Hematopoietic multipotent progenitor cell treated with erythropoietin and hydrocortisone succinate and interleukin-3 and kit ligand, for 15 days (in vitro differentiated cells): ENCODE measurements at places on chromosomes 6 and 20.

DNA sequence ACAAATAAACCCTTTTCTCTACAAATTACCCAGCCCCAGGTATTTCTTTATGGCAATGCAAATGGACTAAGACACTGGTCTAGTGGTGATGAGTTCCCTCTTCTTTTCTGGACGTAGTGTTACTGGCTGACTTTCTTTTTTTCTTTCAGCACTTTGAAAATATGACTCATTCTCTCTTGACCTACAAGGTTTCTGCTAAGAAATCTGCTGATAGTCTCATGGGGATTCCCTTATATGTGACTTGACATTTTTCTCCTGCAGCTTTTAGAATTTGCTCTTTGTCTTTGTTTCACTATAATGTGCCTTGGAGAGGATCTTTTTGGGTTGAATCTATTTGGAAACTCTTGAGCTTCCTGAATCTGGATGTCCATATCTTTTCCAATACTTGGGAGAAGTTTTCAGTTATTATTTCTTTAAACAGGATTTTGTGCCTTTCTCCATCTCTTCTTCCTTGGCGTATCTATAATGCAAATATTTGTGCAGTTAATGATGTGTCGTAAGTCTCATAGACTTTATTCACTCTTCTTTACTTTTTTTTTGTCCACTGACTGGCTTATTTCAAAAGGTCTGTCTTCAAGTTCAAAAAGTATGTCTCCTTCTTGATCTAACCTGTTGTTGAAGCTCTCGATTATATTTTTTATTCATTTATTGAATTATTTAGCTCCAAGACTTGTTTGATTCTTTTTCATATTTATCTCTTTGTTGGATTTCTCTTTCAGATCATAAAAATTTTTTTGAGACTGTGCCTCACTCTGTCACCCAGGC is 42.2 kb upstream of the TPD52L1 start:
- no peak for DNase-seq

- no peak for DNase-seq
These were observed 19.7 kb downstream of the BTN2A1 start for GRCh38 chr6:26477426-26477825.

- DNase-seq = no peak
These were observed 40.4 kb downstream of the SNX5 start for GRCh38 chr20:17928211-17928611.

- DNase-seq = no peak
These were observed 7.7 kb downstream of the CCHCR1 start for GRCh38 chr6:31149827-31150447.

- peak; percentile 37 for DNase-seq
These were observed 1.5 kb downstream of the VARS2 start for GRCh38 chr6:30915591-30915946.

DNA sequence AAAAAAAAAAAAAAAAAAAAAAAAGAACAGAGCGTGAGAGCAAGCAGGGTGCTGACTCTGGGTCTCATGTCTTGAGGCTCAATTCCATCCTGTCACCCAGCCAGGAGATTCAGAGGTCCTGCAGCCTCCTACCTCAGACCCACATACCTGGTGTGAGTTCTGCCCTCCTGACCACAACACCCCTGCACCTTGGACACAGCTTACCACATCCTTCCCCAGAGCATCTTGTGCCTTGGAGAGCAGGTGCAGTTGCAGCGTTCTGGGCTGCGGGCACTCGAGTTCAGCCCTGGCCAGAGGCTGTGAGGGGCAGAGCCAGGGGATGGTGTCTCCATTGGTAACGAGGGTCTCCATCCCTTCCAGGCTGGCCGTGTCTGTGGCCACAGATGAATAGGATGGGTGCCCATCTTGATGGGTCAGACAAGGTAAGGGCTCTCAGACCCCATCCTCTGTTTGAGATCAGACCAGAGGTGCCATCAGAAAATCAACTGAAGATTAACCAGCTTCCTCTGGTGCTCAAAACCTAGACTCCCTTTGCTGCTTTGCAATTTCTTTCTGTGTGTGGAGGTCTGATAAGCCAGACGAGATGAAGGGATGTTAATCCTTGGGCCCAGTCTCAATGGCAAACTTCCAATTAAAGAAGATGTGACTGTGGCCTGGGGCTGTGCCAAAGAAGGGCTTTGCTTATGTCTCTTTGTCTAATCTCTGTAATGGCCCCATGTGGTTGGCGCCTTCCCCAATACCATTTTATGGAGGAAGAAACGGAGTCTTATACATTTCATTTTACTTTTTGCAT is 14.7 kb upstream of the ZNF831 start:
- peak; percentile 21 for DNase-seq

DNA sequence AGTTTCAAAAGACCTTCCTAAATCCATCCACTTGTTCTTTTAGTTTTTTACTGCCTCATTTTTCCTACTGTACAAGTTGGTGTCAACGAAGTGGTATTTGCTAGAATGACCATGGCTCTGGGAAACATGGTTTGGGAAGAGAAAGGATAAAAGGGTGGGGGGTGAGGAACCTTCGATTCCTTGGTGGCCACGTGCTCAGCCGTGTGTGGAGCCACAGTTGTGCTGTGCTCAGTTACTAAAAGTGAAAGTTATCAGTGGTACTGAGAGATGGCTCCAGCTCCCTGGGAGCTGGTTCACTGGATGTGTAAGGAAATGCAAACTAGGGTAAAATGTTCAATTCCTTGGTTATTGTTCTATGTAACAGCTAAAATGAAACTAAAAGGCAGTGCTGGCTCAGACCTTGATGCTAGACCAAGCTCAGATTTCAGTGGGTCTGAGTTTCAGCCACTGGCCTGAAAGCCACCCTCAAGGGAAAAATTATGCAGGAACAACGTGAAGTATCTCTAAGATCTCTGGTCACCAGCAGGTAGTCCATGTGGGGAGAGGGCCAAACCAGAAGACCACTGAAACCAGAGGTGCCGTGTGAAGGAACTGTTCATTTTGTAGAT is 7.4 kb upstream of the SLC22A2 start:
- DNase-seq = no peak

GRCh38 chr20:62682912-62683517 is 25.6 kb upstream of the NTSR1 start:
- DNase-seq = no peak
